ENCODE measurements at places on chromosomes 5 and 9. TPM values are rescaled to one million over a fixed set of nuclear protein-coding genes. Genes with fewer than 3 reads are reported as not detected.

DNA sequence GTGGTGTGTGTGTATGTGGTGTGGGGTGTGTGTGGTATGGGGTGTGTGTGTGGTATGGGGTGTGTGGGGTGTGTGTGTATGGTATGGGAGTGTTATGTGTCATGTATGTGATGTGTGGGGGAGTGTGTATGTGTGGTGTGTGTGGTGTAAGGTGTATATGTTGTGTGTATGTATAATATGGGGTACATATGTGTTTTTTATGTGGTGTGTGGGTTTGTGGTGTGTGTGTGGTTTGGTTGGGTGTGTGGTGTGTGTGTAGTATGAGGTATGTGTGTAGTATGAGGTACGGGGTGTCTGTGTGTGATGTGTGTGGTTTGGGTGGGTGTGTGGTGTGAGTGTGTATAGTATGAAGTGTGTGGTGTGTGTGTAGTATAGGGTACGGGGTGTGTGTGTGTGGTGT, 11.4 kb downstream of the ECSCR start:
- DNase-seq = no peak

PRRX2 gene
- 14.0 TPM for total RNA-seq

GRCh38 chr9:82797534-82797933, 265.4 kb downstream of the RASEF start:
- DNase-seq = no peak

- DNase-seq = no peak
These were observed 47.5 kb upstream of the ARAP3 start for GRCh38 chr5:141729387-141730006.

LURAP1L gene
- total RNA-seq = 0.31 TPM

DNA sequence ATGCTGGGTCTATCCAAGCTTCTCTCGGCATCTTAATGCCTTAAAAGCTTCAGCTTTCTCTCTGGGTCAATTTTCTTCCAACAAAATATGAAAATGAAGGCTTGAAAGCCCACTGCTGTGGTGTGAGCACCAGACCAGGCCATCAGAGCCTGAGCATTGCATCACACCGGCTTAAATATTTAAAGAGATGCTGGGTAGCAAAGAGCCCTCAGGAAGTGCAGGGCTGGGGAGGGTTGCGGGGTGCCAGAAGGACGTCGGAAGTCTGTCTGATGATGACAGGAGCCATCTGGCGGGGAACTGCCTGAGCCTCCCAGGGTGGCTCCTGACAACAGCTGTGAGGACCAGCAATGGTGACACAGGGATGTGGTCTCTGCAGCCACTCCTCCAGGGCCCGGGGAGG, 185.5 kb downstream of the OLFM1 start:
- DNase-seq = no peak

DNA sequence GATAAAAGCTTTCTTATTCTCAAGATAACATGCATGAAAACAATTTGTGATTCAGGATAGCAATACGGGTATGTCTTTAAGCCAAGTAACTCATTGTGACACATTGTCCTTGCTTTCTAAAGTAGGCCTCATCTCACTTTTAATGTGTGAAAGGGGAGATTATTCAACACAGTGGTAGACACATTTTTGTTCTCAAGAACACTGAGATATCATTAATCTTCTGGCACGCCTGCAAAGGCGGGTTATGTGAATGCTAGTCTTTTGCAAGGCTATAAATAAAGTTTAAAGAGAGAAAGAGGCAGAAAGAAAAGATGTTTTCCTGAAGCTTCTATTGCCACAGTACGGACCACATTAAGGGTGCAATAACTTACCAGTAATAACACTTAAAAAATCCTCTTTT, 181.8 kb upstream of the MEF2C start:
- no peak for DNase-seq

SLC22A5 gene
- total RNA-seq = 3.5 TPM

TRUB2 gene
- 8.4 TPM for total RNA-seq

PSIP1 gene
- total RNA-seq = 35.3 TPM

DNA sequence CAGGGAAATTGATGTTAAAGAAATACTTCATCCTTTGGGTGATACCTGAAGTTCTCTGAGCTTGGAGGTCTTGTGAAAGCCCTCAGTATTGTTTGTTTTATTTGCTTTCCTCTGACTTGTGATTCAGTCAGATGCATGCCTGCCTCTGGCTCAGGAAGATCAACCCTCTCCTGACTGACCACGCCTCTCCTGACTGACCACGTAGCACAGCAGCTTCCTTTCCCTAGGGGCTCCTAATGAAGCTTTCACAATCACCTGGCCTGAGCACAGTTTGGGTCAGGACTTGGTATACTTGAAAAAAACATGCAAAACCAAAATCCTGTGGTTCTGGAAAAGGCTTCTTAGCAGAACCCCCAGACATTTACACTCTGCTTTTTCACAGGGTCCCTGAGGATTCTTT, 3.8 kb downstream of the TGFBI start:
- peak; percentile 47 for DNase-seq
